Hepatocyte (in vitro differentiated cells): ENCODE measurements at places on chromosomes 16 and 17. TPM values are rescaled to one million over a fixed set of nuclear protein-coding genes. Genes with fewer than 3 reads are reported as not detected.

GRCh38 chr16:54055864-54056263 is 230.7 kb downstream of the IRX3 start:
- DNase-seq, result no peak

CCL23 gene
- polyA plus RNA-seq, result not detected in 2 replicates

DNA sequence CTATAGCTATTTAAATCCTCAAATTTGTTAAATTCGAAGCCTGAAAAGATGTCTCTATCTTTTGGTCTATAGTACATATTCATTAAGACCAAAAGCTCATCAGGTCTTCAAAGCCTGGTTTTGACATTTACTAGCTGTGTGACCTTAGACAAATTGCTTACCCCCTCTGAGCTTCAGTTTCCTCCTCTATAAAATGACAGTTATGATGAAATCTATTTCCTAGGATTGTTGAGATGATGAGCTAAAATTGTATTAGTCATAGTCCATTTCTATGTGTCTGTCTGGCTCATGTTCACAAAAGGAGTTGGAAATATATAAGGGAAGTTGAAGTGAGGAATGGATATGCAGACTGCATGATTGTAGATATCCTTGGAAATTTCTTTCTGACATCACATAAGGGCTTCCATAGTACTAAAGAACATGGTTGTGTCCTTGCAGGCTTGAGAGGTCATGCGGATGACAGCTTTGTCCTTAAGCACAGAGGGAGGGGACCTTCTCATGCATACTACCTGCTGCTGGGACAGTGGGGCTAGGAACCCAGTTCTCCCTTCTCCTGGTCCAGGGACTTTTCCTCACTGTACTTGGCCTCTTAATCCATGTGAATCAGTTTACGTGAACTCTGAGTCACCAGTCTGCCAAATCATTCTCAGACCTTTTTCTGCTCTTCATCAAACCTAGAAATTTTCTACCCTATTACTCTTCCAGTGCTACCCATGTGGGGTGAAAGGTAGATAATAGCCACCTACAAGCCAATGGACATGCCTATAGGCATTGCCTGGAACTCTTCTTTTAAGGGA is 487.5 kb upstream of the SALL1 start:
- no peak for DNase-seq

DNA sequence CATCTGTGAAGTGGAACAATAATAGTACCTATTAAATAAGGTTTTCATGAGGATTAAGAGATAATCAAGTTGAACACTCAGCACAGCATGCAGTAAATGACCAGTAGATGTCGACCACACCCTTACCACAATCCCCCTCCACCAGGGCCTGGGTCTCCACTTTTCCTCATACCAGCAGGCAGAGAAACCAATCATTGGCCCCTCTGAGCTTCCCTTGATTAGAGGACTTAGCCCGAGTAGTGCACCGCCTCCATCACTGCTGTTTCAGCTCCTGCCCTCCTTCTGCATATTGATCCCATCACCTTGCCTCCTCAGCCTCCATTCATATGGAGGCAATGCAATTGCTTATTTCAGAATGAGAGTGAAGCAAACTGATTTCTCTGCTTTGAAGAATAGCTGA is 96.5 kb upstream of the CDH11 start:
- DNase-seq, result no peak

POLG2 gene
- 9.7 and 18.5 TPM in 2 replicates for polyA plus RNA-seq

SNN gene
- 16.4 and 16.7 TPM in 2 replicates for polyA plus RNA-seq

PPP1R1B gene
- 3.7 TPM in 2 replicates for polyA plus RNA-seq

CA10 gene
- not detected in 2 replicates for polyA plus RNA-seq

DNA sequence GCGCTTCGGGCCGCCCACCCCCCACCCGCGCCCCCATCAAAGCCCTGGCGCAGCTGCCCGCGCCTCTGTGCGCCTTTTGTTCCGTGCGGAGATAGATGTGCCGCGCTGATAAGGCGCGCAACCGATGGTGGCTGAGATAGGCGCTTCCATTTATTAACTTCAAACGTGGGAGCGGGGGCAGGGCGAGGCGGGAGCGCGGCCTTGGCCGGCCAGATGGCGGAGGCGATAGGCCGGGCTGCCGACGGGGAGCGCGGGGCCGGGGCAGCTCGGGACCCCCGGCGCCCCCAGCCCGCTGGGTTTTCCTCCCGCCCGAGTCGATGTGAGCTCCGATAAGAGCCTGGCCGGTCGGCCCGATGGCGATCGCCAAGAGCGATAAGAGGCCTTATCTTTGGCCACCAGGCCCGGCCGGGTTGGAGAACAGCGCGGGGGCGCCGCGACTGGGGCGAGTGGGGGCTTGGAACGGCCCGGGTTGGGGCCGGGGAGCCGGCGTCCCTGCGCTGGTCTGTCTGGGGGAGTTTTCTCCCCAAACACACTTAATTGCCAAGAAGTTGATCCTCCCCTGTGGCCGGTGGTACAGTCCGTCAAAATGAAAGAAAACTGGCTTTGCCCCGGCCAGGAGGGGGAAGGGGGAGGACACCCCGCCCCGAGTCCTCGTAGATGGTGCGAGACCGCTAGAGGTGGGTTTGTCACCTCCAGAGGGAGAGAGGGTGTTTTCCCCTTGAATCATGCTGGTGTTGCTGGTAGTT is 2.7 kb downstream of the ZFPM1 start:
- DNase-seq, result peak; percentile 71

GRCh38 chr16:711548-712320 is 3.2 kb upstream of the METRN start:
- peak; percentile 85 for DNase-seq
